Esophagus muscularis mucosa (tissue), 4 donors: ENCODE measurements at places on chromosomes 16 and 17. TPM values are rescaled to one million over a fixed set of nuclear protein-coding genes. Genes with fewer than 3 reads are reported as not detected.

- DNase-seq, result no peak
Measured at GRCh38 chr17:58520843-58521430, 6.5 kb upstream of the MTMR4 start.

- no peak for DNase-seq
Measured at GRCh38 chr16:57987441-57988177, 12.9 kb downstream of the ZNF319 start.

- DNase-seq, result no peak
Measured at GRCh38 chr17:79836972-79837887, 2.0 kb downstream of the CBX4 start.

Gene CPHXL
- not detected for total RNA-seq

- no peak for DNase-seq
Measured at GRCh38 chr17:2683912-2684311, 27.7 kb downstream of the CLUH start.

Gene JPH3
- 2.2 TPM for total RNA-seq

DNA sequence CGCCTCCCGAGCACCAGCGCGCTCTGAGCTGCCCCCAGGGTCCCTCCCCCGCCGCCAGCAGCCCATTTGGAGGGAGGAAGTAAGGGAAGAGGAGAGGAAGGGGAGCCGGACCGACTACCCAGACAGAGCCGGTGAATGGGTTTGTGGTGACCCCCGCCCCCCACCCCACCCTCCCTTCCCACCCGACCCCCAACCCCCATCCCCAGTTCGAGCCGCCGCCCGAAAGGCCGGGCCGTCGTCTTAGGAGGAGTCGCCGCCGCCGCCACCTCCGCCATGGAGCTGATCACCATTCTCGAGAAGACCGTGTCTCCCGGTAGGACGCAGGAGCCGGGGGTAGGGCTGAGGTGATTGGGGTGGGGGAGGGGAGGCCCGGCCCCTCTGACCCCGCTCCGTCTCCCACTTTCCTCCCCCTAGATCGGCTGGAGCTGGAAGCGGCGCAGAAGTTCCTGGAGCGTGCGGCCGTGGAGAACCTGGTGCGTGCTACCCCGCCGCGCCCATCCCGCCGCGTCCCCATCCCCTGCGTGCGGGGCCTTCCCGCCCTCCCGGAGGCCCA is 329 bp downstream of the KPNB1 start:
- peak; percentile 92 for DNase-seq

Gene POLG2
- 3.3 TPM for total RNA-seq

DNA sequence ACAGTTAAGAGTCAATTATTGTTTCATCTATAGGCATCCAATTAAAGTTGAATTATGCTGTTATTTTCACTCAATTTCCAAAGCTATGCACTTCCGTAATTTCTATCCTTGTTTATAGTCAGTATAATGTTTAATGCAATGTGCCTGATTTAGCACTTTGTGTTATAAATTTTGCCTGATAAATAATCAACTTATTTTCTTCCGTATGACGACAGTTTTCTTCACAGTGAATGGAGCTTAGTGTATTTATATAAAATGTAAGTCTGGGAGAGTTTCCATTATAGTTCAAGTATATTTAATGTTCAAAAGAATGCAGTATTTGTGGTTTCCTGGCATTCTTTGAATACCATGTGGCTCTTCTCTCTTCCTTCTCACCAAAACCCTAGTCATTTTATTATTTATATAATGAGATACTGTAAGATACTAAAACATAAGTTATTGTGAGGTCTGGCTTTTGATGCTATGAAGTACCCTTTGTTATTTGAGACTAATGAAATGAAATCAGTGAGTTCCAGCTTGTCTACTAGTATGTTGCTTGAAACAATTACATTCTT is 240.6 kb downstream of the PRKCA start:
- DNase-seq, result no peak

DNA sequence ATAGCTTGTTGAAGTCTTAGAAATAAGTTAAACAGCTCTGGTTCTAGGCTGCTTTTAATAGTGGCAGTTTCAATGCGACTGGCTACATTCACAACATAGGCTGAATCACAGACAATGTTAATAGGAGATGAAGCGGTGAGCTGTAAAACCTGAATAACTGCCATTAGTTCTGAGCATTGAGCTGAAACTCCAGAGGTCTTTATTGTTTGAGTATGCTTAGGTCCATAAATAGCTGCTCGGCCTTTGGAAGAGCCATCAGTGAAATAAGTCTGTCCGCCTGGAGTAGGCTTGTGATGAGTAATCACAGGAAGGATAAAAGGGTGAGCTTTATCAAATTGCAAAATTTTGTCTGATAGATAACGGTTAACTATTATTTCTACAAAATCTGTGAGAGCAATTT is 9.4 kb upstream of the ZNF689 start:
- DNase-seq, result no peak

Gene OTOP3
- total RNA-seq, result not detected

Gene C17orf67
- total RNA-seq, result 4.3 TPM

DNA sequence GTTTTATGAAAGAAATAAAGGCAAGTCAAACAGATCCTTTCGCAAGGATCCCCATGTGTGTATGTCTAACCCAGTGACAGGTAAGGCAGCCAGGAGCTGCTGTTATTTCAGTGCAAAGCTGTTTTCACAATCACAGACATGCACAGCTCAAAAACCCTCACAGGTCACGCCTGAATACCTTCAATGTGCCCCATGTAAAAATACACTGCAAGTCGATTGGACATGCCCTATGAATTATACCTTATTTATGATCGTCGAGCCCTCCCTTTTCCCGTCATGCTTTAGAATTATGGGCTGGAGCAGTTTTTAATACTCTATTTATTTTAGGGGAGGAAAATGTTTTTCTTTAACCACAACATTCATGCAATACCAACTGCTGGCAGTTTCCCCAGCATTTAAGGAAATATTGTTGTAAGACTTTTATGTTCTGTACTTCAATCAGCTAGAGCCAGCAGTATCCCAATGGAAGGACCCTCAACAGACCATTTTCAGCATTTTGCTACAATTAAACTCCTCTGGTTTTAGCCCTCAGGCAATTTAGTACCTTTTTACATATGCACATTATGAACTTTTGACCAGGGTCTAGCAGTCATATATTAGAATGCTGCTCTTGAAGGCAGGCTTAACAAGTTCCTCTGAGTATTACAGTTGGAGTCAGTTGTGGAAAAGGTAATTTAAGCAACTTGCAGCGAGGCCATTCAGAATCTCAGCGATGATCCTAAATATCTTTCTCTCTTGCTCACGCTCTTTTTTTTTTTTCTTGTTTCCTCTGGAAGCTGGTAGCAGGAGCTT is 362.2 kb downstream of the WWOX start:
- no peak for DNase-seq

- no peak for DNase-seq
Measured at GRCh38 chr16:13036600-13036999, 135.2 kb downstream of the SHISA9 start.

DNA sequence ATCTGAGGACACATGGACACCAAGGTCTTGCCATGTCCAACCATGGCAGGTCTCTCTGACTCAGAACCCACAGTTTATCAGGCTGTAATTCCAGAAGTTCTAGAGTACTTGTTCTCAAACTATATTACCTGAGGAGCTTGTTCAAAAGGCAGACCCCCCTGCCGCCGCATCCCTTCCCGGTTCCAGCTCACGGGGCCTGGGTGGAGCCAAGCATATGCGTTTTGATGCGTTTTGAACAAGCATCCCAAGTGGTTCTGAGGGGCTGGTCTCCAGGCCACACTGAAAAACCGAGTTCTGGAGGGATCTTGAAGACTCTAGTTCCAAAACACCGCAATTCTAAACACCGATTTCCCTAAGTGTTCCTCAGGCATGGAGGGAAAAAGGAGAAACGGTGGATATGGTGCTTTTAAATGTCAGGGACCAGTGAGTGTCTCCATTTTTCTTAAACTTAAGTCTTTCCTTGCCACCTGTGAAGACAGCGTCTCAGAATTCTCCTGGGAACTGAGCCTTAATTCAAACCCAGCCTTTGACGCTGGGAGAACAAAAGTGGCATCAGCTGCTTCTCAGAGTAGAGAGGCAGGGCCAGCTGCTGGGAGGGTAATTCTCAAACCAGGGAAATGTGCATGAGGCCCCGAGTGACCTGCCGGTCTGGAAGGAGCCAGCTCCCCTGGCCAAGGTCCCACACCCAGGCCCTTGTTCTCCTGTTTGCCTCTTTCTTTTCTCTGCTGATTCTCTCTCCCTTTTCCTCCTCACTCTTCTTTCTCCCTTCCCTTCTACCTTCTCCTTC is 84.4 kb upstream of the PLCG2 start:
- DNase-seq, result no peak

- no peak for DNase-seq
Measured at GRCh38 chr16:71937868-71938510, 42.7 kb downstream of the IST1 start.
